ENCODE measurements at places on chromosomes 4 and X. TPM values are rescaled to one million over a fixed set of nuclear protein-coding genes. Genes with fewer than 3 reads are reported as not detected.

DNA sequence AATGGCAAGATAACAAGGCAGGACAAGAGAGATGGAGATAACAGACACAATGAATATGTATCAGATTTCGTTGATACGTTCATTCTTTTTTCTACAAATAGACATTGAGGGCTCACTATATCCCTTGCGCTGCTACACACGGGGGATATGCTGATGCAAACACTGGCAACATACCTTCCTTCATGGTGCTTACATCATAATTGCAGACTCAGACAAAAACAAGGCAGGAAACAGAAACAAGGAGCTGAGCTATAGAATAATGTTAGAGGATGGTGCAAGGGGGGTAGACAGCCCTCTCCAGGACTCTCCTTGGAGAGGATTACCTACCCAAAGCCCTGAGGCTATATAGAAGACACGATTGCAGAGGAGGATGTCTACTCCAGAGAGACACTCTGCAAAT is 1069.5 kb downstream of the DMD start:
- H3K4me1 ChIP-seq = no peaks in the 10 kb centered on the region
- H3K36me3 ChIP-seq = no peaks in the 10 kb centered on the region
- no peak for DNase-seq
- H3K27ac ChIP-seq = no peak overlapping the region

GRCh38 chr4:127809173-127809800 is 27.2 kb downstream of the HSPA4L start:
- H3K4me1 ChIP-seq = no peaks in the 10 kb centered on the region
- H3K4me3 ChIP-seq = no peak overlapping the region
- no peak overlapping the region for H3K27ac ChIP-seq
- no peak for DNase-seq
- no peaks in the 10 kb centered on the region for H3K27me3 ChIP-seq
- H3K36me3 ChIP-seq = no peaks in the 10 kb centered on the region

The SRP72 gene
- total RNA-seq = 73.2 TPM

The GAB1 gene
- total RNA-seq = 6.9 TPM

DNA sequence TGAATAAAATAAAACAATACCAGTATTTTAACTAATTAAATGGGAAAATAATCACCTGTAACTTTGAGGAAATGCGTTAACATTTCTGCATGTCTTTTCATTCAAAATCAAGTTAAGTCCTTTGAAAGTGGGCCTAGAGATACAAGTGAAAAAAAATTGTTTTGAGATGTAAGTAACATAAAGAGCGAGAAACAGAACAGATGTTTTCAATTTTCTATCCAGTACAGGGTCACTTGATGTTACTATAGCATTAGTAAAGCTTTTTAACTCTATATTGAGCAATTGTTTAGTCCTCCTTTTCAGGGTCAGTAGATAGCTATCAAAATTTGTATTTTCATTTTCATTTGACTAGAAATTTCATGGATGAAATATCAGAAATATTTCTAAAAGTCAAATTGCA is 761.4 kb downstream of the CCSER1 start:
- no peaks in the 10 kb centered on the region for H3K27me3 ChIP-seq
- H3K27ac ChIP-seq = no peak overlapping the region
- H3K4me3 ChIP-seq = no peak overlapping the region
- H3K36me3 ChIP-seq = no peaks in the 10 kb centered on the region
- no peaks in the 10 kb centered on the region for H3K4me1 ChIP-seq

GRCh38 chr4:55510685-55511084 is 36.0 kb downstream of the CLOCK start:
- no peak for DNase-seq
- H3K27ac ChIP-seq = no peak overlapping the region
- no peak overlapping the region for H3K4me3 ChIP-seq
- no peaks in the 10 kb centered on the region for H3K4me1 ChIP-seq
- H3K36me3 ChIP-seq = no peaks in the 10 kb centered on the region

DNA sequence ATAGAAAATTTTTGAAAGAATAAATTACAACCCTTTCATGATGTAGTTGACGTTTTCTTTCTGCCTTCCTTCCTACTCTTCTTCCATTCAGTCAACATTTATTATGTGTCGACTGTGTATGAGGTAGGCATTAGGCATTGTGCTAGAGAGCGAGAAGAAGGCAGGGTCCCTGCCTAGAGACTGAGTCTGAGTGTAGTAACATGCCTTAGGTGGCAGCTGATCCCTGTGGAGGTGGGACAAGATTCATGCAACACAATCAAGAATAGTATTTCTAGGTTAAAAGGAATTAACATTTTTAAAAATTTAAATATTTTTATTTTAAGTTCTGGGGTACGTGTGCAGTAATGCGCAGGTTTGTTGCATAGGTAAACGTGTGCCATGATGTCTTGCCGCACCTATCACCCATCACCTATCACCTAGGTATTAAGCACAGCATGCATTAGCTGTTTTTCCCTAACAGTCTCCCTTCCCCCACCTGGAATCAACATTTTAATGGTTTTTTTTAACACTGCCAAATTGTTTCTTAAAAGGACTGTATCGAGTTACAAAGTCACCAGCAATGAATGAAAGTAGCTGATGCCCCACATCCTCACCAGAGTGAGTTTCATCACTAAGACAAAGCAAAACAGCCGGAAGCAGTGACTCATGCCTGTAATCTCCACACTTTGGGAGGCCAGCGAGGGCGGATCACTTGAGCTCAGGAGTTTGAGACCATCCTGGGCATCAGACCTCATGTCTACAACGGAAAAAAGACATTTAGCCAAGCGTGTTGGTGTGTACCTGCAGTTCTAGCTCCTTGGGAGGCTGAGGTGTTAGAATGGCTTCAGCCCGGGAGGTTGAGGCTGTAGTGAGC is 84.0 kb downstream of the WWC2 start:
- no peaks in the 10 kb centered on the region for H3K4me1 ChIP-seq
- no peak for DNase-seq
- no peaks in the 10 kb centered on the region for H3K27me3 ChIP-seq
- no peaks in the 10 kb centered on the region for H3K36me3 ChIP-seq

The PITX2 gene
- total RNA-seq = 0.33 TPM

GRCh38 chr4:16754104-16754503 is 144.3 kb downstream of the LDB2 start:
- no peak overlapping the region for H3K4me3 ChIP-seq
- H3K27me3 ChIP-seq = no peaks in the 10 kb centered on the region
- no peaks in the 10 kb centered on the region for H3K36me3 ChIP-seq
- no peaks in the 10 kb centered on the region for H3K4me1 ChIP-seq
- DNase-seq = no peak

The POLR2B gene
- total RNA-seq = 120 TPM

DNA sequence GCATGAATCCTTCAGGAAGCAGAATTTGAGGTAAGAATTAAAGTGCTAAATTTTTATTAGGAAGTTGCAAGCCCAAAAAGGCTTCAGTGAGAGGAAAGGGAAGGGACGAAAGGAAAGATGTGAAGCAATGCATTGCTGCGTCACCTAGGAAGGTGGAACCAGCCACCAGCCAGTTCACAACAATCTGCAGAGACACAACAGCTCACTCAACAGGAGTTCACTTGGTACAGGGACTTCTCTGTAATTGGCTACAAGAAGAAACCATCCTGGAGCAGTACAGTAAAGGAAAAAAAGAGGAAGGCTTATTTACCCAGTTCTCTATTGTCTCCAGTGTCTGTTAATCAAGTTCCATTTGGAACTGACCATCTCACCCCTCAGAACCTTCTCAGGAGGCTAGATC is 157.6 kb downstream of the HNRNPD start:
- H3K27me3 ChIP-seq = peaks cover 5% of the 10 kb centered on the region
- no peaks in the 10 kb centered on the region for H3K36me3 ChIP-seq
- no peak overlapping the region for H3K27ac ChIP-seq
- H3K4me1 ChIP-seq = no peaks in the 10 kb centered on the region

All from thymus (tissue), 14 donors.